ENCODE measurements at places on chromosomes 2 and 18. TPM values are rescaled to one million over a fixed set of nuclear protein-coding genes. Genes with fewer than 3 reads are reported as not detected.

COPS9 gene
- total RNA-seq = 62.0 TPM

EGR4 gene
- 0.83 TPM for total RNA-seq

EPHA4 gene
- total RNA-seq = 6.4 TPM

TCF4 gene
- total RNA-seq = 110 TPM
